Epithelial cell of proximal tubule (primary cell): ENCODE measurements at places on chromosomes 1 and 21.

DNA sequence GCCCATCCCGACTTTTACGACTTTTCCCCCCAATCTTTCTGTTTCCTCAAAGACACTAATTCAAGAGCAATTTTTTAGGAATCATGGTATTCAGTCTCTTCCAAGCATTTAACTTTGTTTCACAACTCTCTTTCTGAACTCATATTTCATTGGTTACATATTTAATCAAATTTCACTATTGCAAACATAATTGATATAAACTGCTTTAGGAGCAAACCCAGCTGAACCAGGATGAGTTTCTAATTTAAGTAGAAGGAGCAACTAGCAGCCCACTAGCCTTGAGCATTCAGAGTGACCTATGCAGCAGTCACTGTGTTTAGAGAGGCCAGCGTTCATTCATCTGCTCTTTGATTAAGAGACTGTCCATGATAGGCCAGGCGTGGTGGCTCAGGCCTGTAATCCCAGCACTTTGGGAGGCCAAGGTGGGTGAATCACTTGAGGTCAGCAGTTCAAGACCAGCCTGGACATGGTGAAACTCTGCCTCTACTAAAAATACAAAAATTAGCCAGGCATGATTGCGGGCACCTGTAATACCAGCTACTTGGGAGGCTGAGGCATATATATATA lies 1.8 kb downstream of the CELA2B start:
- DNase-seq: no peak

DNA sequence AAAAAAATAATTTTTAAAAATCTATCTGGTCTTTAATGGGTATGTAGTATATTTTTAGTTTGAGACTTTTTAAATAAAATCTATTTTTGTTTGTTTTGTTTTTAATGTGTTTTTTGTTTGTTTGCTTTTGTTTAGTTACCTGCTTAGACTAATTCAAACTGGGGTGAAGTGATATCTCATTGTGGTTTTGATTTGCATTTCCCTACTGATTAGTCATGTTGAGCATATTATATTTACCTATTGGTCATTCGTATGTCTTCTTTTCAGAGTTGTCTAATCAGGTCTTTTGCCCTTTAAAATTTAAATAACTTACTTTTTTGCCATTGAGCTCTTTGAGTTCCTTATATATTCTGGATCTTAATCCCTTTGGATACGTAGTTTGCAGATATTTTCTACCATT lies 20.3 kb downstream of the CD1B start:
- DNase-seq: no peak

DNA sequence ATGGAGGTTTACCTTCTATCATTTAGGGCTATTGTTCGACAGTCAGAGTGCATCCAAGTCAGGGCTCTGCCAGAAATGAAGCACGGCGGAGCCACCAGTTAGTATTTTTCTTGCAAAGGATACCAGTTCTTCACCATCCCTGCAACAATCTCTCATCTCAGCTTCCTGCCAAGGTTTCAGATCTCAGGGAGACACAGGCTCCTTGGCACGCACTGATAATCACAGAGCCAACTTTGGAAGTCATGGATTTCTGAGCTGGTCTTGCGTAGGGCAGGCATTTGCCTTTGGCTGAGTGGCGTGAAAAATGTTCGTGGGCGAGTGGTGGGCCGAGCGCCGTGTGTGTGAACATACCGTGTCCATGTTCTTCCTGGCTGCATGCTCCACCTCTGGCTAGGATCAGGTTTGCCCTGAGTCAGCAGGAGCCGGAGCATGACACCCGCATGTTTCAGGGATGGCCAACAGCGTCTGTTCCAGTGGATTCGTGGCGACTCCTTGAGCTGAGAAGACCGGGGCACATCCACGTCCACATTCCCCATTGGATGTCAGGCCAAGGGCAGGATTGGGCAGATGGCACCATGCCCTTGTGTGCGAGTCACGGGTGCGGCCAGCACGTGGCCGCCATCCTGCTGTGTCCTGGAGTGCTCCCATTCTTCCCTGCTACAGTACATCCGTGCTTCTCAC lies 118.5 kb upstream of the C1orf174 start:
- DNase-seq: peak; percentile 3

GRCh38 chr1:38905985-38906384 lies 24.6 kb upstream of the GJA9 start:
- no peak for DNase-seq

DNA sequence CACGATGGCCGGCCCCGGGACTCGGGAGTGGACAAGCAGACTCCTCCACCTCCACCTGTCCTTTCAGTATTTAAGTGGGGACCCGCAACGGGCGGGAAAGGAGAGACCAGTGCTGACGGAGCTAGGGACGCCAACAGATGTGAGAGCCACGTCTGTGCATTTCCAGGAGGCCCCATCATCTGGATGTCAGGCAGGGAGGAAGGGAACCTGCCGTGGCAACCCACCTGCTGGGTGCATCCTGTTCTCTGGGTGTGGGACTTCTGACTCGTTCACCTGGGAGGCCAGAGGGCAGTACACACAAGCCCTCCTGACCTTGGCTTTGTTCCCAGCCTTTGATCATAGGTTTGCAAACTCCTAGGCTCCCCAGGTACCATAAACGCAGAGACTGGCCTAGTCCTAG lies 5.6 kb upstream of the PCBP3 start:
- no peak for DNase-seq

DNA sequence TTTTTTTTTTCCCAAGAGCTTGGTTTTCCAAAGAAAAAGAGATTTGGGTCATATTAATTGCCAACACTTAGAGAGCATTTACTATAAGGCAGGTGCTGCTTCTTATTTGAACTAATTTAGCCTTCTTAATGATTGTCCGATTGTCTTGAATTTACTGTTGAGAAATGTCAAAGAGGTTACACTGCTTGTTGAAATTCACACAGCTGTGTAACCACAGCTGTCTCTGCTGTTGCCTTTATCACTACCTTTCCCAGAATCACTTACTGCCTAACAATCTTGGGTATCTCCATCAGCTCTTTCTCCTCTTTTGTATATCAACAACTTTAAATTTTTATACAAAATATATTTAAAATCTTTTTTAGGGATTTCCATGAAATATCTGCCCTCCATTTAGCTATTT lies 115.6 kb downstream of the UCHL5 start:
- DNase-seq: no peak

- DNase-seq: no peak
These were observed 5.0 kb downstream of the SUCO start for GRCh38 chr1:172537827-172538391.

DNA sequence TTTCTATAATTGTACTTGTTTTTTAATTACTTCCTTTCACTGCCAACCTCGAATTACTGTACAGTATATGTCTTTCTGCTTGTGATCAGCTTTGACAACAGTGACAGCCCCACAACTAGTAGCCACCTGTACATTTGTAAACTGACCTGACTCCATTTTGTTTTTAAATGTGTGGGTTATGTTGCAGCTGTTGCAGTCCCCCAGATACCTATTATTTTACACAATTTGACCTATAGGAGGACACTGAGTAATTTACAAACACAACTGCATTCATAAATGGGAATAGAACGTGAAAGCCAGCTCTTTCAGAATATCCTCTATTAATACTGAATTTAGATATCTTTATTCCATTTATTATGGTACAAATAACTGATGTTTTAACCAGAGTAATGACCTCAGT lies 2.5 kb upstream of the VAMP3 start:
- no peak for DNase-seq

DNA sequence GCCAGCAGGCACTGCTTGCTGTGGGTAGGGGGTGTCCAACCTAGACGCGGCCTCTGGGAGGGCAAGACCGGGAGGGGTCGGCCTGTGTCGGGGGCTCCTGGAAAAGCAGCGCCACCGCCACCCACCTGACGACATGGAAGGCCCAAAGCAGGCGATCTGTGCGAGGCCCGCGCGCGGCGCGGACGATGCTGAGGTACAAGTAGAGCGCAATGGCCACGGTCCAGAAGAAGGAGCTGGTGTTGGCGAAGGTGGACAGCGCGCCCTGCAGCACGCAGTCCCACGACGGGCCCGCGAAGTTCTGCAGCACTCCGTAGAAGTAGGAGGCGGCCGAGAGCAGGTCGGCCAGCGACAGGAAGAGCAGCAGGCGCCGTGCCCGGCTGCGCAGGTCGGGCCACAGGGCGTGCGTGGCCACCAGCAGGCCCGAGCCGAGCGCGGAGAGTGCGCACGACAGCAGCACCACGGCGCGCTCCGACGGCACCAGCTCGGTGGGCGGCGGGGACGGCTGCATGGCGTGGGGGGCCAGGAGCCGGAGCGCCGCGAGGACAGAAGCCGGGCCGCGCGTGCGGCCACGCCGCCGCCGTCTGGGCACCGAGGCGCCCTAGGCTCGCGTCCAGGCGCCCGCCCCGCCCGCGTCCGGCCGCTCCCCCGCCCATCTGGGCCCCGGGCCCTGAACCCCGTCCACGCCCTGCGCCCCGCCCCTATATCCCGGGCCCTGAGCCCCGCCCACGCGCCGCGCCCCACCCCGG lies at the start of gene GPR157:
TSS of gene GPR157 (minus strand) at position 583 of the 746 bp plus-strand sequence. CDS start at position 508, 75 bp downstream.
- DNase-seq: no peak

GRCh38 chr1:3954170-3955169 lies 54.4 kb upstream of the C1orf174 start:
- no peak for DNase-seq

DNA sequence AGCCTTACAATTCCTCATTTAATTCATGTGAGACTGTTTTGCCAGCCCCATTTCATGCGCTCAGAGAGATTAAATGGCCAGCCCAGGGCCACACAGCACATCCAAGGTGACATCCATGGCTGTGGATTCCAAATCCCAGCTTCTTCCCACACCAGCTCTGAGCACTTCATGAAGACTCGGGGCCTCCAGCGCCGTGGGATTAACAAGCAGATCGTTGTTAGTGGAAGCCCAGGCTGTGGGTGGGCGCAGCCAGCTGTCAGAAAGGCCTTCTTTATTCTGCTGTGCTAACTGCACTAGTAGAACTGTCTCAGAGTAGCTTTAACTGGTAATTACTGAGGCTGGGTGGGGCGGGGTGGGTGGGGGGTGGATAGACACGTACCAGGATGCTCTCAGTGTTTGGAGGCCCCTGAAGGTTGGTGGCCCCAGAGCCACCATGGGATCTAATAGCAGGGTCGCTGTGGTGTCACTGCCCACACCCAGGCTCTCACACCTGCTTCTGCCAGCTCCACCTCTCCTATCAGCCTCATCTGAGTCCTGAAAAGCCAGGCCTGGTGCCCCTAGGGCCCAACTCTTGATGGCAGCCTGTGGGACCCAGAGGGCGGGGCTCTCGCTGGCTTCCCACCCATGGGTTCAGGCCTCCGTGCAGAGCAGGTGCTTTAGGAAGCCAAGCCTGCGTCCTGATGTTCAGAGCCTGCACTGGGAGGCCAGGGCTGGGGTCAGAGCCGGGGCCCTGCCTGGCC lies 3.4 kb downstream of the BMP8A start:
- DNase-seq: no peak

GRCh38 chr1:156648951-156649350 lies 7.0 kb downstream of the BCAN start:
- DNase-seq: no peak

- no peak for DNase-seq
These were observed 237.9 kb downstream of the HLX start for GRCh38 chr1:221117133-221117532.

GRCh38 chr1:33372677-33373076 lies 51.8 kb upstream of the A3GALT2 start:
- DNase-seq: no peak

DNA sequence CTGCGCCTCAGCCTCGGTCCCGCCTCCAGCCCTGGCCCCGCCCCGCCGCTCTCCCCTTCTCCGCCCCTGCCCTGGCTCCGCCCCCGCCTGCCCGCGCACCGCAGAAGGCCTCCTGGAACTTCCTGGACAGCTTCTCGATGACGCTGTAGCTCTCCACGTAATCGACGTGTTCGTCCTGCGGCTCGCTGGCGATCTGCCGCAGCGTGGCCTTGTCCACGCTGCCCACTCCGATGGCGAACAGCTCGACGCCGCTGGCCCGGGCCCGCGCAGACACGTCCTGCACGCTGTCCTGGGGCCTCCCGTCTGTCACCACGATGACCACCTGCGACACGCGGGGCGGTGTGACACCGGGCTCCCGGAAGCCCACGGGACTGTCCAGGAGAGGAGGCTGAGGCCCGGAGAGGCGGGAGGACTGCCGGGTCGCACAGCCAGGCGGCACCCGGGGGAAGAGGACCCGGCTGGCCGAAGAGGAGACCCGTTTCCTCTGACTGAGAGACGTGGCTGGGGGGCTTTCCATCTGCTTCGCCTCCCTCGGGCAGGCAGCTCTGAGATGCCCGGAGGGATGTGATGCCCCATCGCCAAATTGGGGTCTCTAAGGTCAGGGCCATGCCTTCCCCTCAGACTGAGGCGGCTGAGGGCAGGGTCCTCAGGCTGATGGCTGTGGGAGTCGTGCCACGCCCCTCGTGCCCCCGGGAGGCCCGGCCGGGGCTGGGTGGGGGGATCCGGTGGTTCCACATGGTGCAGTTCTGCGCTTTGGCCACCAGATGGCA lies 4.6 kb downstream of the MATN1 start:
- peak; percentile 67 for DNase-seq

DNA sequence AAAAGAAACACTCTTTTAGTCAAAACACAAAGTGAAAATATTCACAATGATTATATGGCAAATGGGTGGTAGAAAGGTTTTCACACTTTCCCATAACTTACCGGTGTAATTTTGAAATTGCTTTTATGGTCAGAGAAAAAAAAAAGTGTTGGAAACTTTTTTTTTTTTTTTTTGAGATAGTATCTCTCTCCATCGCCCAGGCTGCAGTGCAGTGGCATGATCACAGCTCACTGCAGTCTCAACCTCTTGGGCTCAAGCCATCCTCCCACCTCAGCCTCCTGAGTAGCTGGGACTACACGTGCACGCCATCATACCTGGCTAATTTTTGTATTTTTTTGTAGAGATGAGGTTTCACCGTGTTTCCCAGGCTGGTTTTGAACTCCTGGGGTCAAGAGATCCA lies 3.3 kb downstream of the IFNGR2 start:
- no peak for DNase-seq

DNA sequence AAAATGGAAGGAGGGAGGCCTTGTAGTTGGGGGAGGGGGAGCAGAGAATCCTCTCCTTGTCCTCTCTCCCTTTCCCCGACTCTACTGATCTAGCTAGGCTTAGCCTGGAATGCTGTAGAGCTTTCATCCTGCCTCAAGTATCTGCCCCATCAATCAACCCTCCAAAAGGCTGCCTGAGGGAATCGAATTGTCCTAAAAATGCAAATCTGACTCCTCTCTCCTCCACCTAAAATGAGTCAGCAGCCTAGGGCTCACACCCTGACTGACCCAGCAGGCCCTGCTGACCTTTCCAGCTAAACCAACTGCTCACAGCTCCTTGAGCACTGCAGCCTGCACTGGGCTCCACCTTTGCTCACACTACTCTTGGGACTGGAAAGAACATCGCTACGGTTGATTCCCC lies 2.8 kb downstream of the HPDL start:
- DNase-seq: no peak

DNA sequence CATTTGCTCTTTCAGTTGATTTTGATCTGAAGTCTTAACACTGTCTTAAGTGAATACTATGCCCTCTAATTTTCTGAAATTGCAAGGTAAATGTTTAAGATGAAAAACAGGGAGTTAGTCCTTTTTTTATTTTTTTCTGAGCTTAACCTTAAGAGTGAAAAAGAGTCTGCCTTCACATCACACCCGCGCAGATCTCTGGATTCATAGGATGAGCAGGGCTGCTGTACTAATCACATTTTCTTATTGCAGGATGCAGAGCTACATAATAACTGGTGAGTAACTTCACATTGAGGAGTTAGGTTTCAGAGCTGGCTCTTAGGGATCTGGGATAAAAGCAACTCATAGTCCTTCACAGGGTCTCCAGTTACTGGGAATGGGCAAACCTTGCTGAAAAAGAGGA lies 188.7 kb upstream of the ATP1B1 start:
- no peak for DNase-seq

- no peak for DNase-seq
These were observed 155.8 kb downstream of the RYR2 start for GRCh38 chr1:237197470-237198425.
